ENCODE measurements at places on chromosomes 2 and 18.

- DNase-seq = no peak
These were observed 75.3 kb upstream of the DDX18 start for GRCh38 chr2:117738991-117739839.

GRCh38 chr18:48756511-48757226 is 194.1 kb downstream of the SMAD7 start:
- no peak for DNase-seq

GRCh38 chr2:168210895-168211570 is 36.4 kb downstream of the STK39 start:
- DNase-seq = no peak

GRCh38 chr2:217307023-217307422 is 447.2 kb upstream of the TNP1 start:
- no peak for DNase-seq

DNA sequence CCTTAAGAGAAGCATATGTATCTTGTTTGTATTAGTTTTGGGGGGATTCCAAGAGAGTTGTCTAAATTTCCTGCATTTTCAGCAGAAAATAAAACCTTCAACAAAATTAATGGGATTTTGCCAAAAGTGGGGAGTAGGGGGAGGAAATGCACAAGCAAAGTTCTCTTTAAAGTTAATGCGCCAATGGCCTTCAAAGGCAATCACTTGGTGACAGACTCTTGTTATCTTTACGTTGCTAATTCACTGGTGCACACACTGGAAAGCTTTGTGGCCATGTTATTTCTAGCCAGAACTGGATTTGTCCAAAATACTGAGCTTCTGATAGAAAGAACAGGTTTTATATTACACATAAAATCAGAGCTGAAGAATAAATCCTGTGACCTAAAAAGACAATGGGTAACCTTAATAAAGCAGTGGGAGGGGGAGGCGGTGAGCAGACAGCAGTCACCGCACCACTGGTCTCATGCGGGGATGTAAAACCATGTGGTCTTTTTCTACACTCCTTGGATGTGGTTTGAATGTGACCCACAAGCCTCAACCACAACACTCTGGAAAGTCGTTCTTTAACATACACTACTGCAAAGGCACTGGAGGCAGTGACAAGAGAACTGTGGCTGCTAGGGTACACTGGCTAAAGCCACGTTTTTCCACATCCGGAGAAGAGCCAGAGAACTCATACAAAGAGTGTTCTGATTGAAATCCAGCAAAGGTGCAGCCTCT is 176.9 kb upstream of the SMAD7 start:
- no peak for DNase-seq

DNA sequence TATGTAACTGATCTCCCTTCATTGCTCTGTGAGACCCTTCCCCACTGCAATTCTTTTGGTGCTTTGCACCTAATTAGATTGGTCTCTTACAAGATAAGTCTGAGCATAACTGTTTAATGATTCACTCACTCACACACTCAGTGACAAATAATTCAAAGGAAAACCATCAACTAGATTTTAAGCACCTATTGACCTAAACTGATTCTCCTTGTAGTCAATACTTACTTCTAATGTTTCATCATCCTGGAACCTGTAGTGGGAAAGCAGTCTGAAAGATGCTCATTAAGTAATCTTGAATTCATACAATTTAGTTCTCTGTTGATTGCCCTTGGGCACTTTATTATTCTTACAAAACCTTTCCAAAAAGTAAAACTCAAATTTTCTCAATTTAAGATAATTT is 74.3 kb upstream of the COL5A2 start:
- no peak for DNase-seq

GRCh38 chr2:119486886-119487285 is 37.4 kb downstream of the SCTR start:
- DNase-seq = no peak

DNA sequence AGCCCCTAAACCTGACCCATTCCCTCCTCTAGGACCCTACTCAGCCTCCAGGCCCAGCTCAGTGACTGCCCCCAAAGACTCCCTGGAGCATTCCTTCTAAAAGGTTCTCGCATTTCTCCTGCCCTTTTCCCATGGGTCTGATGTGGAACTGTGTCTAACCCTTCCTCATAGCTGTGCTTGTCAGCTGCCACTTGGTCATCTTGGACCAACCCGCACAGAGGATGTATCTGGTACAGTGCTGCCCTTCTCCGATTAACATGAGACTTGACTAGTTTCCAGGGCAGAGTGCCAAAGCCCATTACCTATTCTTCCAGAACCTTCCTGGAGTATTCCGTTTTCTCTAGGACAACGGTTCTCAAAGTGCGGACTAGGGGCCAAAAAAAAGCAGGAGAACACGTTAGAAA is 518 bp upstream of the NFU1 start:
- DNase-seq = no peak

- DNase-seq = no peak
These were observed 154.1 kb downstream of the EN1 start for GRCh38 chr2:118693287-118693822.

GRCh38 chr2:160345071-160345764 is 145.1 kb upstream of the ITGB6 start:
- DNase-seq = no peak

DNA sequence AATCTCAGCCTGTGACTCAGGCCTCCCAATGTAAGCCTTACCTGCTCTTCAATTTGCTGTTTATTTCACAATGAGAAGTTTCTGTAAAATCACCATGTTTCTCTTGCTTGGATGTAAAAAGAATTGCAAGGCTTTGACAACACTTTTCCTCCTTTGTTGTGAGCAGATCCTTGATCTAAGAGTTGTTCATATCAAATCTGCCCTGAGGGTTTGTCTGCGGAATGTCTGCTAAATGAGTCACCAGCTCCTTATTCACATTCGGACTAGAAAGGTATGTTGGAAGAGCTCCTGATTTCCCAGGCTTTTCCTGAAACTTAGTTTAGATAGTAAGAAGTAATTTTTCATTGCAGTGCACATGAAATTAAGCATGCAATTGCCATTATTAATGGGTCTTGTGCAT is 268.2 kb upstream of the TCF4 start:
- no peak for DNase-seq

DNA sequence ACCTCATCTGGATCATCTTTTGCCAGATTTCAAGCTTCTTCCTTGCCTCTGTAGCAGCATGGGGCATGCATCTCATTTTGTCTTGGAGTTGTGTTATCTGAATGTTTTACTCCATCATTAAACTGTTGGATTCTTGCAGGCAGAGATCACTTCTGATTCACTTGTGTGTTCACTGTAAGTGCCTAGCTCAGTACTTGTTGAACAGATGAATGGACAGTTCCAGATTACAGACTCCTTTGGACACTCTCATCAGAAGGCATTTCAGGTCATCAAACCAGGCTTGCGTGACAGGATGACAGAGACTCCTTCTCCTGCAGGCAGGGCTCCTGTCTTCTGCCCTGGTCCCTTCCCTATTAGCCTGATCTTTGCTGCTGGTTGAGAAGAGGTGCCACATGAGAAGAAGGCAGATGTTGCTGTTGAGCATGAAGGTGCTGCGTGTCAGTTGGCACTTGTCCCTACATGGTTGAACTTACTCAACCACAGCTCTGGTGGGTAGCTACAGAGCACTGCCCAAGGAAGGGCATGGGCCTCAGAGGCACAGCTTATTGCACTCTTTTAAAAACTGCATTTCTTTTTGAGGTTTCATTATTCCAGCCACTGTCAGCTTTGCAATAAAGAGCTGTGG is 58.9 kb downstream of the INPP4A start:
- no peak for DNase-seq

DNA sequence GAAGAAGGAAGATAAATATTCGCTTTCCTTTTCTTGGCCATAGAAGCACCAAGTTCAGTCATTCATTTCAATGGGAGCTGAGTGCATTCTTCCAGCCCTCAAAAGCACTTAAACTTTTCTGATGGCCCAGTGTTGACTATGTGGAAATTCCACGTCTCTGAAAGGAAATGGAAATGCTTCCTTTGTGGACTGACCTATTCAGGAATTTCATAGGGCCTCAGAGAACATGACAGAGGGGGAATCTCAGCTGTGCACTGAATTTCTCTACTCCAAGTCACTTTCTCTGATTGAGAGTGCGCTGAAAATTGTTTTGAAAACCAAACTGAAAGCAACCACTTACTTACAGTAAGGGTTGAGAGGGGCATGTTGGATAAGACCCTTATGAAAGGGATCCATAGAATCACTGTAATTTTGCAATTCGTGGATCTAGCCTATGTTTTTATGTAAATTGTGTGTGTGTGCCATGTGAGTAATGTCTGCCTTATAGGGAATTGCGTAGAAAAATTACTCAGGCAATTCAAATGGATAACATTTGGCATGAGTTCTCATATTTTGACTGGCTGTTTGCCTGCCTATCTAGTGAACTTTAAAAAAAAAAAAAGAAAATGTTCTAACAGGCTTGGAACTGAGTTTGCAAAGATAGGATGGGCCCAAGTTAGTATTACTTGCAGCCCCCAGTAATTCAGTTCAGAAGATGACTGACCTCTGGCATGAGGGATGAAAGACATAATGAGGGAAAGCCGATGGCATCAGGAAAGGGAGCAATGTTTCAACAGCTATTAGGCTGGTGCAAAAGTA is 437.0 kb downstream of the PTPRM start:
- no peak for DNase-seq

DNA sequence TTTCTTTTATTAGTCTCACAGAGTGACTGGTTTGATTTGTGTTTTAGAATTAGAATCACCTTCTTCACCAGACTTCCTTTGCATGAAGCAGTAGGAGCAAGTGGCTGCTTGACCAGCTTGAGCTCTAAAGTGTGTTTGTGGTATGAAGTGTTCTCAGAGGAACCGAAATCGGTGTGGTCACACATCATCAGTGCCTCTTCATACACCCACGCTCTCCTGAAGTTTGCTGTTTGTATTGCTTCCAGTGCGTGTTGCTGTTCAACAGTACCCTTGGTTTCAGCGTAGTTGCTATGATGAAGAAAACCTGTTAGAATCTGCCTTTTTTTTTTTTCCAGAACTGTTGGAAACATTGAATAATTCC is 77.9 kb downstream of the LIMS1 start:
- no peak for DNase-seq

DNA sequence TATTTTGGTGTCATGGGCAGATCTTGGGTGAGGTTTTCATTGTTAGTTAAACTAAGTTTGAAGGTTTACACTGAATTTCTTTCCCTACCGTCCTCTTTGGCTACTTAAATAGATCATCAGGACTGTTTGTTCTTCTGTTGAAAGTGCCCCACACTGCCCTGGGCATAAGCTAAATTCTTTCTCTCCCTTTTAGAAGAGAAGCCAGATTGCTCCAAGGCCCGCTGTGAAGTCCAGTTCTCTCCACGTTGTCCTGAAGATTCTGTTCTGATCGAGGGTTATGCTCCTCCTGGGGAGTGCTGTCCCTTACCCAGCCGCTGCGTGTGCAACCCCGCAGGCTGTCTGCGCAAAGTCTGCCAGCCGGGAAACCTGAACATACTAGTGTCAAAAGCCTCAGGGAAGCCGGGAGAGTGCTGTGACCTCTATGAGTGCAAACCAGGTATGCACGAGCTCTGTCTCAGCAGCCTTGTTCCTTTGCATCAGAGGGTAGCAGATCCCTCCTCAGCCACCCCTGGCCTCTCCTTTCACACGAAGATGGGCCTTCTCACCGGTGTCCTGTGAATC is 85.6 kb downstream of the CRIM1 start:
- DNase-seq = no peak

DNA sequence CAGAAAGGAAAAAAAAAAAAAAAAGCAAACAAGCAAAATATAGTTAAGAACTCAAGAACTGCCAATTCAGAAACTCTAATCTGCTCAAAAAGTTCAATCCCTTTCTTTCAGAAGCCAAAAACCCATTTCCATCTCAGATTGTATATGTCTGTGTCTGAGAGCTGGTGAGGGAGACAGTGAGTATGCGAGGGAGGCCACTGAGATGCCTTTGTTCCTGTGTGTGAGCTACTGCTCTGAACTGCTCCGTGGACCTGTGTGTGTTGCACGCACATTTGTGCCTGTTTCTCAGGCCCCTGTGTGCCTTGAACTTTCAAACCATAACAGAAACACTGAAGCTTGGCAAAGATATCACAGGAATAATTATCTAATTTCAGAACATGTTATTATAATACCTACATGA is 2.5 kb upstream of the PKDCC start:
- DNase-seq = no peak

GRCh38 chr2:121694398-121695170 is 42.1 kb downstream of the NIFK start:
- no peak for DNase-seq

- no peak for DNase-seq
These were observed 14.9 kb upstream of the CDCA7 start for GRCh38 chr2:173339807-173340206.

- DNase-seq = no peak
These were observed 413.6 kb upstream of the TCF4 start for GRCh38 chr18:56001576-56001975.

DNA sequence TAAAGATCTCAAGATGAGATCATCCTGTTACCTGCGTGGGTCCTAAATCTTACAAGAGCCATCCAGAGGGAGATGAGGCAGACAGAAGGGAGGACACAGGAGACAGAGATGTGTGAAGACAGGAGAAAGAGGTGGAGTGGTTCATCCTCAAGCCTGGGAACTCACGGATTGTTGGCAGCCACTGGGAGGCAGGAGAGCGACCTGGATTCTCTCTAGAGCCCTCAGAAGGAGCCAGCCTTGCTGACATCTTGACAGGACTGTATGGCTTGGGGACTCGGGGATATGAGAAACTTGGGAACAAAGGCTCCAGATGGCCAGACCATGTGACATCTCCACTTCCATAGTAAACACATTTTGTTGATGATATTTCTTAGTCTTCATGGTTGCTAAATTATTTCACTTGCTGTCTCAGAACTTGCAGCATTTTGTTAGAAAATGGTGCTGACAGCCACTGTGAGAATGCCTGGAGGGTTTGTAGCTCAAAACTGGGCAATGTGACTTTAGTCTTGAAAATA is 57.8 kb upstream of the MC2R start:
- no peak for DNase-seq

GRCh38 chr18:23545247-23545789 is 41.0 kb downstream of the NPC1 start:
- no peak for DNase-seq

DNA sequence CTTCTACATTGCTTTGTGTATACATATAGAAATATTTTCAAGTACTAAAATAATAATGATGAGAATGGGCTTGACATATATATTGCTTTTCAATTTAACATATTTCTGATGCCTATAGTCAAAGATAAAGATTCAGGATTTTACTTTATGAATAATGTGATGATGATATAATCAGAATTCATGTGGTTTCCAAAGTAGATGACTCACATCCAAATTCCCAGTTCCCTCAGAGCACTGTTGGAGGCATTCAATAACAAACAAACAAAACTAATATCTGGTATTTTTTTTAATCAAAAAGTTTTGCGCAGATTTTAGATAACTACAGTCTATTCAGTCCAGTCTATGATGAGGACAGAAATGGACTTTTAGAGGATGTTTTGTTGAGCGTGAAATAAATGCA is 2094.5 kb upstream of the CELF4 start:
- no peak for DNase-seq

All from CD8-positive, alpha-beta memory T cell (primary cell).